ENCODE measurements at places on chromosomes 4 and X.

GRCh38 chrX:13864264-13864663 lies 47.4 kb upstream of the GPM6B start:
- no peak for DNase-seq

DNA sequence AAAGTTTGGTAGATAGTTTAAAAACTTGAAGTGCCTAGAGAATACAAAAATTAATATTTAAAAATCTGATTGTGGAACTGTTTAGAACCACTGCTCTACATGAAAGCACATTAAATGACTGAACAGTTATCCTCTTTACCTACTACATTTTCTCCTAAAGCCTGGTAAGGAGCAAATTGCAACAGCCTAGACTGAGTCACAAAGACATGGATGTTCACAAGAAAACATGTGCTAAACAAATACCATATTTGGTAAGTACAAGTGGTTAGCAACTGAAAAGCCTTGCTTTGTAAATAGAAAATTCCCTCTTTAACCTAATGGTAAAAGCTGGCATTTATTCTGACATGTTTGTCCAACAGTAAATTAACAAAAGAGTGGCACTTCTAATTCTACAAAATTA lies 203.1 kb downstream of the FBXO8 start:
- DNase-seq = no peak

GRCh38 chr4:5048721-5049120 lies 2.6 kb upstream of the STK32B start:
- no peak for DNase-seq

- DNase-seq = no peak
Measured at GRCh38 chrX:45868425-45868824, 667.7 kb upstream of the DIPK2B start.

GRCh38 chr4:150799207-150799606 lies 215.9 kb downstream of the LRBA start:
- no peak for DNase-seq

- DNase-seq = no peak
Measured at GRCh38 chrX:123590842-123591486, 141.9 kb downstream of the THOC2 start.

DNA sequence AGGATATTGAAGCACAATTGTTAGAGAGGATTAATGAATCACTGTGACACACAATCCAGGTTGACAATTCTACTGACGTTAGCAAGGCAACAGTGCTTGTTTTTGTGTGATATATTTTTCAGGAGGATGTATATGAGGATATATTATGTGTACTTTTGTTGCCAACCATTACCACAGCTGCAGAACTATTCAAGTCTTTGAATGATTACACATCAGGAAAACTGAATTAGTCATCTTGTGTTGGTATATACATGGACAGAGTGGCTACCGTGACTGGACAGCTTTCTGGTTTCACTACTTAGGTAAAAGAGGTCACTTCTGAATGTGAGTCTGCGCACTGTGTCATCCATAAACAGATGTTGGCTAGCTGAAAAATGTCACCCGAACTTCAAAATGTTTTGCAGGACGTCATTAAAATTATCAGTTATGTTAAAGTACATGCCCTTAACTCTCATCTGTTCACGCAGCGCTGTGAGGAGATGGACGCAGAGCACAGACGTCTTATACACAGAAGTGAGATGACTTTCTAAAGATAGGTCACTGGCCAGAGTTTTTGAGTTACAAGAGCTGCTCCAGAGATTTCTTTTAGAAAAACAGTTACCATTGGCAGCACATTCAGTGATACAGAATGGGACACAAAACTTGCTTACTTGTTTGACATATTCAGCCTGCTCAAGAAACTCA lies 69.0 kb downstream of the MRPL1 start:
- no peak for DNase-seq

DNA sequence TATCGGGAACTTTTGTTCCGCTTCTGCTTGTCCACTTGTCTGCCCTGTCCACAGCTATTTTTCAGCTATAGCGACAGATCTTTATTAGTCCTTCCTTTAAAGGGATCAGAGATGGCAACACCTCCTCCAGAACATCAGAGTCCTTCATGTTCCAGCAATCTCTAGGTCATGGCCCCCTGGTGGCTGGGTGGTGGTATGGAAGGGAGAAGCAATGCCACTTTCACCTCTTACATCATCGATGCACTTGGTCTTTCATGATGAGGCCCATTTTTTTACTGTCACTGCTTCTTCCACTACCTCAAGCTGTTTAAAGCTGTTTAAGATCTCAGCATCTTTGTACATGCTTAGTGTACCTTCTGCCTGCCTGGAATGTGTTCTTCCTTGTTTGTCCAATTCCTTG lies 106.7 kb downstream of the ARHGAP6 start:
- peak; percentile 27 for DNase-seq

GRCh38 chr4:8912506-8912905 lies 40.9 kb upstream of the HMX1 start:
- DNase-seq = no peak

DNA sequence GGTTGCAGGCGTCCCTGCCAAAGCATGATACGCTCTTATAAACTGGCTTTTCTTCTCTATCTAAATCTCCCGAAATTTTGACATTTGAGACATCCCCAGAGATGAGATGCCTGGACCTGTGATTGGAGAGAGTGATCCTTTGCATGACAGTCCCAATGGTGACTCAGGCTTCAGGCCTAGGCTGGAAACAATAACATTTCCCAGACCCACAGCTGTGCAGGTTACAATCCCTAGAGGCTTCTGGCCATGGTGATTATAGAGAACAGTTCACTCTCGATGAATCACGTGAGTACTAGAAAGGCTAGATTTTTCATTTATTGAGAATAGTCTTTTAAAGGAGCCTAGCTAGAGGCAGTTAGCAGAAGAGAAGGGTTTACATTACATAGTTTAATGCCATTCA lies 75.9 kb downstream of the SPATA18 start:
- DNase-seq = no peak

DNA sequence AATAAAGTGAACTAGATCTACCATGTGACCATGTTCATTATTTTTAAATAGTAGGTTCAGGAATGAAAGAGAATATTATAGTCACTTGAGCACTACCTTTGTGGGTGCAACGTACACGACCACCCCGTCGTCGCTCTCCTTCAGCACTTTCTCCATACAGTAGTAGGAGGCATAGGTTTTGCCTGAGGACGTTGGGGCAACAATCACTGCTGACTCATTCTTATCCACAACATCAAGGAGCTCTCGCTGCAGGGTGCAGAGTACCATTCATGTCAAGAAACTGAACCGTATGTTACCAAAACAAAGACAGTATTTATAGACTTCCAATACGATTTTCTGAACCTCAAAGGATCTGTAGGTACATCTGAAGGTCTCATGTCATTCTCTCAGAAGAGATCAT lies 44.7 kb downstream of the DDX60 start:
- no peak for DNase-seq

- no peak for DNase-seq
Measured at GRCh38 chr4:52956691-52957090, 94.6 kb downstream of the RASL11B start.

DNA sequence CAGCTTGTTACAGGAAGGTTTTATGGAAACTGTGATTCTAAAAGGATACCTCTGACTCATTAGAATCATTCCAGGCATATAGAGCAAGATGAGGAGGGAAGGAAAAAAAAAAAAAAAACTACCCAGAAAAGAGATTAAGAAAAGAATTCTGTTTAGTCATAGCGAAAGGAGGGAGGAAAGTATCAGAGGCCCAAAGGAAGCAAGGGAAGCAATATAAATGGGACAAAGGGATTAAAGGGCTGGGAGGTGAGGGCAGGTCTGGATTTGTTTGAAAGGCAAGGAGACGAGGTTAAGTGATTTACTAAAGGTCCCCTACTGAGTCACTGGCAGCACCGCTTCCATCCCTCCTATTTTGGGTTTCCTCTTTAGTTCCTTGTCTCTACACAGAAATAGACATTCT lies 88.6 kb upstream of the IL1RAPL1 start:
- no peak for DNase-seq

GRCh38 chr4:182975806-182976205 lies 58.6 kb upstream of the DCTD start:
- no peak for DNase-seq

DNA sequence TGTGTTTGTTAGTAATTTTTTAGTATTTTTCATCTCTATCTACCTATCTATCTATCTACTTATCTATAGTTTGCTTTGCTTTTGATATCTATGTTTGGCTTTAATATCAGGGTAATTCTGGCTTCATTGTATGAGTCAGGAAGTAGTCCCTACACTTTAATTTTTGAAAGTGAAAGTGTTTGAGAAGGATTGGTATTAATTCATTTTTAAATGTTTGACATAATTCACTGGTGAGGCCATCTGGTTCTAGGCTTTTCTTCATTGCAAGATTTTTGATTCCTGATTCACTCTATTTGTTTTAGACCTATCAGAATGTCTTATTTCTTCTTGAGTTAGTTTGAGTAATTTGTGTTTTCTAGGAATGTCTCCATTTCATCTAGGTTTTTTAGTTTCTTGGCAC lies 20.2 kb upstream of the TCP11X2 start:
- DNase-seq = no peak

DNA sequence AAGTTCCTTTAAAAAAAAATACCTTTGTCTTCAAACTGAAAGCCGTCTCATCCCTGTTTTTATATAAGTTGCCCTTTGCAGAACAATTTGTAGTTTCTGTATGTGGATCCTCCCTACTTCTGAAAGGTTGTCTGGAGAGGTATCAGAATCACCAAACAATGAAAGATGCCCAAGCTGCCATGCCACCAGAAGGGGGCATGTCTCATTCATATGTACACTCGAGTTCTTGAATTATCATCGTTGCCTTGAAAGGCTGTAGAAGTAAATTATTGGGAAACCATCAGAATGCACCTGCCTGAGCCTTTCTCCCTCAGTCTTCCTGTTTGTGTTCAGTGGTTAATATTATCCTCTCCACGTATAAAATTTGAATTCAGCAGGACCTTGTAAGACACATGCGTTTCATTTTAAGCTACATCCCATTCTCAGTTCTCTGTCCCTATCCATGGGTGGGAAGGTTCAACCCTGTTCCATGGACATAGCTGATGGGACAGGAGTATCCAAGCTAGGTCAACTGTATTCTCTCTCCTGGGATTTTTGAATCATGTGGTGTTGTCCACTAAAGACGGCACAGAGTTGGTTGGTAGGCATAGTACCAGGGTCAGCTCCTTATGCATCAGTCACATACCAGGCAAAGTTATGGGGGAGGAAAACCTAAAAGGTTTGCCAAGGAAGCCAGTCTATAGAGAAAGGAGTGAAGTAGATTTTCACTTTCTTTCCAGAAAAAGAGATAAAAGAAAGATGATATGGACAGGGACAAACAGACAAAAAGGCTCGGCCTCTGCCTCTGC lies 24.0 kb downstream of the GALNT7 start:
- no peak for DNase-seq

GRCh38 chrX:103687073-103687695 lies 685 bp upstream of the MORF4L2 start:
- DNase-seq = peak; percentile 86

DNA sequence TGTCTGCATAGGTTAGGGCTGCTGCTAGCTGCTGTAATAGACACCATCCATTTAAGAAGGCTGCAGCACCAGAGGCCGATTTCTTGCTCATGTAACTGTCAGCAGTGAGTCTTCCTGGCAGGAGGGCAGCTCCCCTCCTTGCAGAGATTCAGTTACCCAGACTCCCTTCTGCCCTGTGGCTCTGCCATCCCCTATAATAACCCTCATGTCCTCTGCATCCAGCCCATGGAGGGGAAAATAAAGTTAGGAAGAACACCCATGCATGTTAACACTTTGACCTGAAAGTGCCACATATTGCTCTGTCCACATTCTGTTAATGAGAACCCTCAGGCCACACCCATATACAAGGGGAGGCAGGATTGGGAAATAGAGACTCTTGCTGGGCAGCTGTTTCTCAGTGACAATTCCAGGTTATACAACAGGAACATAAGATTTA lies 5.4 kb downstream of the STBD1 start:
- DNase-seq = no peak

DNA sequence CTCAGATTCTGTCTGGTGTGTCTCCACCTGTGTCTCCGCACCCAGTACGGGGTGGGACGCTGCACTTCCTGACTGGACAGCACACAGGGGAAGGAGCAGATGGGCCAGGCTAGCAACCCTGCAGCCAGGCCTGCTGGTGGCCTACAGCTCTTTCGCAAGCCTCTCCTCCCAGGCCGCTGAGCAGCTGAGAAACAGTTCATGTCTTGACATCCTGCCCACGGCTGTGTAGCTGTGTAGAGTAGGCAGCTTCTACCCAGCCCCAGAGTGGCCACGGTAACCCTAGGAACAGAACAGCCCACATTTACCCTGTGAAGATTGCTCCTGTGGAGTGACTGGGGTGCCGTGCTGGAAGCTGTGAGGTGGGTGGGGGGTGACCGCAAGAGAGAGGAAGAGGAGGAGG lies 38.9 kb downstream of the CCNQ start:
- DNase-seq = no peak

DNA sequence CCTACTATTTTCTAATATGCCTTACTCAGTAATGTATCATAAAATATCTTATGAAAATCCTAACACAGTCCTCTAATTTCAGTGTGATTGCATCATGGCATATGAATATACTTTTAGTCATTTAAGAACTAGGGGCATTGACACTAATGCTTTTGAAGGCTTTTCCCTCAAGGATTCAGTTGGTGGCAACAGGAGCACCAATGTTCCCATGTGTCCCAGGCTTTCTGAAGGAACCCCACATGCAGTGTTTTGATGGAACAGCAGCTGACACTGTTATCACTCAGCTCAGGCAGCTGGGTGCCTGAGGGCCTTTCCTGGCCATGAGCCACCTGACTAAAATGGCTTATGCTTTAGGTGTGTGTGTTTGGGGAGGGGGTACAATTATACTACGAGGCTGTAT lies 348.3 kb downstream of the ARHGAP24 start:
- DNase-seq = no peak

DNA sequence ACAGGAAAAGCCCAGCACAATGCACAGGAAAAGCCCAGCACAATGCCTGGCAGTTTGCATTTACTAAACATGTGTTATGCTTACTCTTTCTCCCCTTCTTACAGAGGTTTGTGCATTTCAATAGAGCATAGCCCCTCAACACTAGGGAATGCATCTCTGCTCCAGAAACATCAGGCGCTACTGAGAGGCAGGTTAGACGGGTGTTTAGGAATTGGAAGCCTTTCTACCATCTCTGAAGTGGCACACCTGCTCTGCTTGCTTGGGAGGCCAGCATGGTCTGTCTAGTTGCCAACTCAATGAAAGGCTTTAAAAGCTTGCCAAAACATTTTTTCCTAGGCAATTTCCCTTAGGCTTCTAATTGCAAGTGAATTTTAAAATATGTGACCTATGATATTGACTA lies 55.7 kb downstream of the GRID2 start:
- no peak for DNase-seq

- DNase-seq = no peak
Measured at GRCh38 chr4:80322716-80323115, 12.8 kb upstream of the CFAP299 start.

DNA sequence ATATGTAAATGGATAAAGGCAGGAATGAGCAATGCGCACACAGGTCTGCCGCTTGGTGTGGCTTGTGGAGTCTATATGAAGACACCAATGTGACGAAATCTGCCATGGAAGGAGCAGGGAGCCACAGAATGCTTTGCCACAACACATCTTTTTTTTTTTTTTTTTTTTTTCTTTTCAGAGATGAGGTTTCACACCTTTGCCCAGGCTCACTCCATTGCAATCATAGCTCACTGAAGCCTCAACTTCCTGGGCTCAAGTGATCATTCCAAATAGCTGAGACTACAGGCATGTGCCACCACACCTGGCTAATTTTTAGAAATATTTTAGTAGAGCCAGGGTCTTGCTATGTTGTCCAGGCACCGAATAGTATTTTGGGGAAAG lies 17.4 kb upstream of the SLC34A2 start:
- no peak for DNase-seq

- DNase-seq = no peak
Measured at GRCh38 chr4:153209410-153209809, 5.2 kb downstream of the TRIM2 start.

- DNase-seq = no peak
Measured at GRCh38 chr4:53040459-53040815, 178.3 kb downstream of the RASL11B start.

Data from activated CD4-positive, alpha-beta T cell treated with anti-CD3 and anti-CD28 coated beads, Interleukin-2, amount 50 U/mL, for 1 hour (primary cell).